Tibial nerve (tissue), 4 donors: ENCODE measurements at places on chromosomes 3 and 15. TPM values are rescaled to one million over a fixed set of nuclear protein-coding genes. Genes with fewer than 3 reads are reported as not detected.

SPATA12 gene
- not detected for total RNA-seq

FGF12 gene
- total RNA-seq, result 1.5 TPM

PRRT3 gene
- 2.7 TPM for total RNA-seq

IL17RE gene
- 10.1 TPM for total RNA-seq

CPN2 gene
- not detected for total RNA-seq

GPR160 gene
- total RNA-seq, result 5.1 TPM

ALPK3 gene
- 2.4 TPM for total RNA-seq

CCR2 gene
- 2.0 TPM for total RNA-seq

ECE2 gene
- total RNA-seq, result not detected

NMD3 gene
- 54.6 TPM for total RNA-seq

CSPG4 gene
- total RNA-seq, result 132 TPM

ACVR2B gene
- 8.7 TPM for total RNA-seq

EPHA3 gene
- total RNA-seq, result 7.1 TPM

CSPG5 gene
- 4.8 TPM for total RNA-seq

CAMK2N2 gene
- total RNA-seq, result not detected

PP2D1 gene
- not detected for total RNA-seq

C3orf70 gene
- 8.8 TPM for total RNA-seq

ACTL6A gene
- 38.9 TPM for total RNA-seq

PROS1 gene
- total RNA-seq, result 179 TPM

IL5RA gene
- total RNA-seq, result 0.59 TPM

FGF7 gene
- total RNA-seq, result 240 TPM

LRRC34 gene
- total RNA-seq, result 10.3 TPM

PSTPIP1 gene
- 54.6 TPM for total RNA-seq

IGF2BP2 gene
- total RNA-seq, result 40.8 TPM

DZIP1L gene
- total RNA-seq, result 64.5 TPM

CLRN1 gene
- total RNA-seq, result not detected

PAK6 gene
- total RNA-seq, result 0.84 TPM

TCAIM gene
- total RNA-seq, result 28.2 TPM
